Heart right ventricle (tissue), 16 donors: ENCODE measurements at places on chromosomes 13 and 19.

- no peak for DNase-seq
- no peaks in the 10 kb centered on the region for H3K36me3 ChIP-seq
- H3K27me3 ChIP-seq, result no peaks in the 10 kb centered on the region
- H3K27ac ChIP-seq, result no peak overlapping the region
Measured at GRCh38 chr13:38093425-38093824, 223.9 kb upstream of the TRPC4 start.

DNA sequence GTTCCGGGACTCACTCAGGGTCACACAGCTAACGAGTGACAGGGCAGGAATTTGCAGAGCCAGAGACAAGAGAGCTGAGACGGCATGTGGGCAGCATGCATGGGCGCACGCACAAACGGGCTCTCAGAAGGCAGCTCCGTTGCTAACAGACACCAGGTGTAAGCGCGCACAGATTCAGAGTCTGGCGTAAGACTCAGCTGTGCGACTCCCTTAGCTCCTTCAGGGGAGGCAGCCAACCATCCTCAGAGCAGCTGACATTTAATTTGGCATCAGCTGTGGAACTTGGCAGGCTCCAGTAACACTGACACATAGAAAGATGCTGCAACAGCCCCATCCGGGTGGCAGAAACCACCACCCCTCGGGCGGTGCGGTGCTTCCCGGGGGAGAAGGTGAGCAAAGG lies 7.5 kb upstream of the TM6SF2 start:
- no peak overlapping the region for H3K4me3 ChIP-seq
- DNase-seq, result no peak
- no peaks in the 10 kb centered on the region for H3K4me1 ChIP-seq
- no peak overlapping the region for H3K27ac ChIP-seq
- no peaks in the 10 kb centered on the region for H3K27me3 ChIP-seq

GRCh38 chr13:20148501-20149183 lies 12.2 kb downstream of the GJA3 start:
- H3K27ac ChIP-seq, result no peak overlapping the region
- H3K4me1 ChIP-seq, result no peaks in the 10 kb centered on the region
- no peak for DNase-seq

DNA sequence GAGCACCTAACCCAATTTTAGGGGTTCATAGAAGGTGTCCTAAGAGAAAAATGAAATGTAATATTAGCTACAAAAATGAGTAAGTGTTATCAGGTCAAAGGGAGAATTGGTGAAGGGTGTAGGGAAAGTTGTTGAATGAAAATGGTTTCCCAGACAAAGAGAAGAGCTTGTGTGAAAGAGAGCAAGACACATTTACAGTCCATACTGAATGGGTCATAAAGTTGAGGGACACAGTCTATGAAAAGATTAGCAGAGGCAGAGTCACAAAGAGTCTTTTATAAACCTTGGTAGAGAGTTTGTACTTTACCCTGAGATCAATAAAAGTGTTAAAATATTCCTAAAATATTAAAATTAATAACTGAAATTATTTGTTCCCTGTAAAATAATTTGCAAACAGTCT lies 759.4 kb downstream of the DIAPH3 start:
- no peaks in the 10 kb centered on the region for H3K27me3 ChIP-seq
- no peaks in the 10 kb centered on the region for H3K36me3 ChIP-seq
- no peak overlapping the region for H3K27ac ChIP-seq

GRCh38 chr13:97112446-97113152 lies 109.5 kb upstream of the MBNL2 start:
- no peak for DNase-seq
- peaks cover 44% of the 10 kb centered on the region for H3K4me1 ChIP-seq
- H3K36me3 ChIP-seq, result no peaks in the 10 kb centered on the region
- H3K27me3 ChIP-seq, result no peaks in the 10 kb centered on the region
- H3K4me3 ChIP-seq, result no peak overlapping the region
- no peak overlapping the region for H3K27ac ChIP-seq

GRCh38 chr13:111175935-111176334 lies 60.8 kb downstream of the ARHGEF7 start:
- DNase-seq, result no peak
- H3K27me3 ChIP-seq, result no peaks in the 10 kb centered on the region
- no peak overlapping the region for H3K4me3 ChIP-seq
- peak overlapping the region; percentile 74 for H3K27ac ChIP-seq
- H3K4me1 ChIP-seq, result peaks cover 60% of the 10 kb centered on the region

GRCh38 chr13:52786766-52787165 lies 47.1 kb upstream of the CNMD start:
- H3K4me1 ChIP-seq, result no peaks in the 10 kb centered on the region
- no peak overlapping the region for H3K27ac ChIP-seq
- no peaks in the 10 kb centered on the region for H3K36me3 ChIP-seq
- no peak overlapping the region for H3K4me3 ChIP-seq
- peaks cover 10% of the 10 kb centered on the region for H3K27me3 ChIP-seq

DNA sequence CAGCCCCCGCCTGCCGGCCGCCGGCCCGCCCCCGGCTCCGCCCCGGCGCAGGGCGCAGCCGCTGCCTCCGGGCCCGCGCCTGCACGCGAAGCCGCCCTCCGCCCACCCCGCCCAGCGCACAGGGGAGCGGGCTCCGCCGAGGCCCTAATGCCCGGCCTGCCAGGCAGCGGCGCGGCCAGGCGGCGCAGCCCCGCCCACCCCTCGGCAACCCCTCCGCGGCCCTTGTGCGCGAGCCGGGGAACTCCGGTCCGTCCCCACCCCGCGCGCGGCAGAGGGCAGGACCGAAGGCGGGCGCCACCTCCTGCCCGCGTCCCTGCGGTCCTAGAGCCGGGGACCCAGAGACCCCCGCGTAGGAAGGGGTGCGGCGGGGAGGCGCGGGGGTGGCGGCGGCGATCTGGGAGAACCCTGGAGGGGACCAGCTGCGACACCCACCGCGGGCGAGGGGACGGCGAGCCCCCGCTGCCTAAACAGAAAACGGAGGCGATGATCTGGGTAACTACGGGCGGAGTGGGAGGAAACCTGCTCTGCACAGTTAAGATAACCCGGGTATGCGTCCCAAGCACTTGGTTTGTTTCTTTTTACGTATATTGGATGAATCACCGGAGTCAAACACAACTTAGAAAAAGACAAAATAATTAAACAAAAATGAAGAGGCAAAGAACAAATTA lies 350 bp upstream of the USP12 start:
- no peaks in the 10 kb centered on the region for H3K27me3 ChIP-seq
- peak; percentile 95 for DNase-seq
- no peaks in the 10 kb centered on the region for H3K36me3 ChIP-seq
- H3K4me1 ChIP-seq, result peaks cover 11% of the 10 kb centered on the region
- H3K27ac ChIP-seq, result peak overlapping the region; percentile 95
- peak overlapping the region; percentile 87 for H3K4me3 ChIP-seq

GRCh38 chr13:28373810-28374209 lies 121.1 kb downstream of the FLT1 start:
- H3K4me1 ChIP-seq, result no peaks in the 10 kb centered on the region
- DNase-seq, result no peak
- H3K27ac ChIP-seq, result no peak overlapping the region
- H3K27me3 ChIP-seq, result no peaks in the 10 kb centered on the region

- H3K4me1 ChIP-seq, result no peaks in the 10 kb centered on the region
- no peak overlapping the region for H3K27ac ChIP-seq
- H3K36me3 ChIP-seq, result peaks cover 33% of the 10 kb centered on the region
- no peaks in the 10 kb centered on the region for H3K27me3 ChIP-seq
- no peak for DNase-seq
Measured at GRCh38 chr19:45824041-45824471, 8.9 kb upstream of the RSPH6A start.

- no peaks in the 10 kb centered on the region for H3K27me3 ChIP-seq
- DNase-seq, result no peak
- H3K4me1 ChIP-seq, result no peaks in the 10 kb centered on the region
- H3K4me3 ChIP-seq, result no peak overlapping the region
- H3K36me3 ChIP-seq, result no peaks in the 10 kb centered on the region
- no peak overlapping the region for H3K27ac ChIP-seq
Measured at GRCh38 chr13:65841156-65841555, 1389.0 kb downstream of the PCDH9 start.

DNA sequence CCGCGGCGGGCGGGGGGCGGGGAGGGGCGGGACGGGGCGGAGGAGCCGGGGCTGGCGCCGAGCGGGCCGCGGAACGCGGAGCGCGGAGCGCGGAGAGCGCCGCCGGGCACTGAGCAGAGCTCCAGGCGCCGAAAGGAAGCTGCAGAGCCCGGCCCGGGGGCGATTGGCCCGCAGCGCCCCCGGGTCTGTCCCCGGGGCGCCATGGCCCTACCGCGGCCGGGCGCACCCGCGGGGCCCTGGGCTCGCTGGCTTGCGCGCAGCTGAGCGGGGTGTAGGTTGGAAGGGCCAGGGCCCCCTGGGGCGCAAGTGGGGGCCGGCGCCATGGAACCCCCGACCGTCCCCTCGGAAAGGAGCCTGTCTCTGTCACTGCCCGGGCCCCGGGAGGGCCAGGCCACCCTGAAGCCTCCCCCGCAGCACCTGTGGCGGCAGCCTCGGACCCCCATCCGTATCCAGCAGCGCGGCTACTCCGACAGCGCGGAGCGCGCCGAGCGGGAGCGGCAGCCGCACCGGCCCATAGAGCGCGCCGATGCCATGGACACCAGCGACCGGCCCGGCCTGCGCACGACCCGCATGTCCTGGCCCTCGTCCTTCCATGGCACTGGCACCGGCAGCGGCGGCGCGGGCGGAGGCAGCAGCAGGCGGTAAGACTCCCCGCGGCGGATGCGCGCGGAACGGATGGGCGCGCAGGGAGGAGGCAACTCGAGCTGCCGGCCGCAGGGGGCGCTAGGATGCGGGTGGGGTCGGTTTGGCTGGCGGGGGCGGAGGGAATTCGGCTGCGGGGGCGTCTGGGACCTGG lies at the start of gene PDE4A:
Gene PDE4A, plus strand, starts transcription at position 95 of the 796 bp plus-strand sequence. Its CDS starts 227 bp downstream, at position 322.
- H3K27ac ChIP-seq, result no peak within 1 kb of the TSS
- no peaks in the 10 kb centered on the region for H3K36me3 ChIP-seq
- H3K4me3 ChIP-seq, result peak within 1 kb of the TSS; percentile 22
- DNase-seq, result no peak
- H3K27me3 ChIP-seq, result peaks cover 76% of the 10 kb centered on the region
- peaks cover 56% of the 10 kb centered on the region for H3K4me1 ChIP-seq

DNA sequence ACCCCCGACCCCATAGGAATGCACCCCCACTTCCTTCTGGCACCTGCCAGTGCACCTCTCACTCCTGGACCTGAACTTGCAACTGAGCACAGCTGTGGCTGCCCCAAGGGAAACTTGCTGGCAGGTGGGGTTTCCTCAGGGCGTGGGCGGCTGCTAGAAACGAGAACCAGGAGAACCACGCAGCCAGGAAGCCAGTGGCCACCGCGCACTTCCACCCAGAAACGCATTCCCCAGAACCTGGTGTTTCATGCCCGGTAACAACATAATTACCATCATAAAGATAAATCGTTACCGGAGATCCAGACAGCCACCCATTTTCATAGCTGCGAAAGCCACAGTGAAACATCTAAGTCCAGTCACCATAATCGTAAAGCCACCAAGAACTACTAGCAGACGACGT lies 75.2 kb upstream of the C13orf46 start:
- H3K4me1 ChIP-seq, result no peaks in the 10 kb centered on the region
- DNase-seq, result no peak
- H3K36me3 ChIP-seq, result no peaks in the 10 kb centered on the region
- H3K27ac ChIP-seq, result no peak overlapping the region

- no peak overlapping the region for H3K4me3 ChIP-seq
- H3K27ac ChIP-seq, result no peak overlapping the region
- no peak for DNase-seq
- H3K27me3 ChIP-seq, result peaks cover 3% of the 10 kb centered on the region
Measured at GRCh38 chr19:6717441-6717971, 2.9 kb downstream of the C3 start.

GRCh38 chr13:28505543-28506135 lies 10.7 kb upstream of the FLT1 start:
- H3K36me3 ChIP-seq, result no peaks in the 10 kb centered on the region
- no peaks in the 10 kb centered on the region for H3K4me1 ChIP-seq
- no peak for DNase-seq
- peak overlapping the region; percentile 47 for H3K27ac ChIP-seq
- H3K4me3 ChIP-seq, result no peak overlapping the region
